ENCODE measurements at places on chromosomes 6 and 20.

GRCh38 chr6:75098709-75099108, 107.1 kb downstream of the COL12A1 start:
- no peak for DNase-seq

- no peak for DNase-seq
Measured at GRCh38 chr6:22980446-22980845, 411.1 kb downstream of the HDGFL1 start.

GRCh38 chr6:157527471-157527907, 146.5 kb downstream of the ZDHHC14 start:
- DNase-seq = no peak

GRCh38 chr20:64055893-64056638, 6.6 kb upstream of the SOX18 start:
- DNase-seq = no peak

DNA sequence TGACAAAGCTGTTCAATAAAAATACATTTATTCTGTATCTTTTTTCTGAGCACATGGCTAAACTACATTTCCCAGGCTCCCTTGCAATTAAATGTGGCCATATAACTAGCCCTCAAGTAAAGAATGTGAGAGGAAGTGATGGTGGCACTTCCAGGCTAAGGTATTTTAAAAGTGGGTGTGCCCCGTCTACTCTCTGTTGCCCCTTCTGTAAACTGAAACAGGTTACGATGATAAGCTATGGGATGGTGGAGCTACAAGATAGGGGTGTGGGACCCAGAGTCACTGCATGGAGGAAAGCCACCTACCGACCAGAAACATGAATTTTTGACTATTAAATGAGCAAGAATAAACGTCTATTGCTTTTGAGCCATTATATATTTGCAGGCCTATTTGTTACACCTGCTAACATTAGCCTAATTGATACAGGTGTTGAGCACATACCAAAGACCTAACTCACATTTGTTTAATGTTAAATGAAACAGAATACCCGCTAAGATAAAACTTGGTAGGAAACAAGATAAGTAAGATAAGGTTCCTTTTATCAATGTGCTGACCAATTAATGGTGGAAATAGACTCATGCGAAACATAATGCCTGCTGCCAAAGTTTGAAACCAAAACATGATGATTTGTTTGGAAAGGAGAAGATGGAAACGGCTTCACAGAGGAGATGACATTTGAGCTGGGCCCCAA, 3.1 kb downstream of the FYN start:
- DNase-seq = peak; percentile 60

DNA sequence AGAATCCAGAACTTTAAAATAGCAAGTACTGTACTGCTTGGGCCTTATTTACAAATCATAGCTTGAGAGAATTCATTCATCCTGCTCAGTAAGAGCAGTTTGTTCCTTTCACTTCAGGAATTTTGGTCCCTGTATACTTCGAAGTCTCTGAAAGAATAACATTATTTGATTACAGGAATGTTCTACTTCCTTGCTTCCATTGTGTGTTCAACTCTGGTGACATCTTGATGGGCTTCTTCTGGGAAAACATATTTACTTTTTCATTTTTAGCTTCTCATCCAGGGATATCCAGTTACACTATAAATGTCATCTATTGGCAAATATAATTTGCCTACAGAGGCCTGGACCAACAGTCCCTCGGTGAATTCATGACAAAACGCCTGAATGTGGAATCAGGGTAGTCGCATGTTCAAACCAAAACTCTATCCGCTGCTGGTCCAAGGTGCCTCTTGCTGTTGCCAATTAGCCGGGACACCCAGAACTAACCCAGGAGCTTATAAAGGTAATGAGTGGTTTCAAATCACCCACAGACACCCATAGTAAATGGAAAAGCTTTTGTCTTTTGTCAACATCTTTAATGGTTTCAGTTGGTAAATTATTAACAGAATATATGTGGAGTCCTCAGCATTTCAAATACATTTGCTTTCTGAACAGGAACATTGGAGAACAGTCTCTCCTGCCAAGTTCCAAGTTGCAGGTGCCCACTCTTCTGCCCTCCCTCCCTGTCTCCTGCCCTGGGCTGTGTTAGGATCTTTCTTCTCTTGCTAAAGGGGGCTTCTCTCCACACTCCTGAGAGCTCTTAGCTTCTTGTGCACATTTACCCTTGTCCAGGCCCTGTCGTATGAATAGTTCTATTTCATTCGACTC, 162.5 kb upstream of the CITED2 start:
- DNase-seq = no peak

GRCh38 chr20:9928955-9929354, 90.1 kb upstream of the PAK5 start:
- DNase-seq = no peak

- DNase-seq = no peak
Measured at GRCh38 chr6:129242546-129242945, 359.6 kb downstream of the LAMA2 start.

DNA sequence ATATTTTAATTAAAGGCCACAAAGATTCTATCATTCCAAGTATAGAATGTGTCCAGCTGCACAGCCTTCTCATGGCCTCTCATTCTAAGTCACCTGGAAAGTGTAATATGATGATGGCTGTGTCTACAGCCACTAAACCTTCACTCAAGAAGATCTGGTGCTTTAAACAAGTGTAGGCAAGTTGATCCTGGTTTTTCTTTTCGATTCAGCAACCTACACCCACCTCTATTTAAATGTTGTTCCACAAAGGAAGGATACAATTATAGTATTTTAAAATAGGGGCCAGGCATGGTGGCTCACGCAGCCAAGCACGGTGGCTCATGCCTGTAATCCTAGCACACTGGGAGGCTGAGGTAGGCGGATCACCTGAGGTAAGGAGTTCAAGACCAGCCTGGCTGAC, 25.5 kb upstream of the DST start:
- DNase-seq = no peak

All from CD4-positive, alpha-beta T cell treated with Interleukin-10 for 1 hour (primary cell).